ENCODE measurements at places on chromosomes 11 and 22.

- DNase-seq = peak; percentile 7
These were observed 2.4 kb upstream of the SIDT2 start for GRCh38 chr11:117176186-117176585.

DNA sequence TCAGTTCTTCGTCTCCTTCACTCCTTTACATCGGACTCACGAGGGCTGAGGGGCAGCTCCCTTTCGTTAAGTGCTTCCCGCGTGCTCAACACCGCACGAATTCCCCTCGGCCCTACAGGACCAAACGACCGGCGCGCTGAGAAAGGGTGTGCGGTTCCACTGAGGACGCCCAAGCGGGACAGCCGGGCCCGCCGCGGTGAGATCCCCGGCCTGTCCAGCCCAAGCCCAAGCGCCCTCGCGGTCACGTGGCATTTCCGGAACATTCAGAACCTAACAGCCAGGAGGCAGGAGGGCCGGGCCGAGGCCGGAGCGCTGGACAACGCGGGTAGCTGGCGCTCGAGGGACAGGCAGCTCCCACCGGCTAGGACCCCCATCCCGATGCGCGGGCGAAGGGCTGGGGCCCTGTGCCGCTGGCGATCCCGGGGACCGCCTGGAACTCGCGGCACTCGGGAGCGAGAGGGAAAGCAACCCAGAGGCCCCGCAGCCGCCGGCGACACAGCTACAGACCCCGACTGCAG is 737 bp upstream of the STIP1 start:
- peak; percentile 92 for DNase-seq

DNA sequence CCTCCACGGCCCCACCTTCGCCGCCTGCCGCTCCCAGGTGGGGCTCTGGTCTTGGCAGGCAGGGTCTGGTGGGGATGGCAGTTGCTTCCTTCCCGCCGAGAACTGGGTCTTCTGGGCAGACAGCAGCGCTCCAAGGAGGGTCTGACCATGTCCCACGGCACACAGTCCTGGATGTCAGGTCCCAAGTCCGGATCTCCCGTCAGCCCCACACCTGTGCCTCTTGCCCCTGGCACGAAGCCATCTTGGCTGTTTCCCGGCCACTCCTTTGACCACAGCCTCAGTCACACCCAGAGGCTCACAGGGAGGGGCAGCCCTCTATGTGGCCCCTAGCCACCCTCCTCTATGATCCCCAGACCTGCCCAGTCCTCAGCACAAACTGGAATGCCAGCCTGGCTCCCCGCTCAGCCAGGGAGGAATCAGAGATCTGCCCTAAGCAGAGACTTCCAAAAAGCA is 14.3 kb downstream of the MUC5B start:
- no peak for DNase-seq

GRCh38 chr11:78244546-78245255 is 56.0 kb downstream of the USP35 start:
- DNase-seq = no peak

DNA sequence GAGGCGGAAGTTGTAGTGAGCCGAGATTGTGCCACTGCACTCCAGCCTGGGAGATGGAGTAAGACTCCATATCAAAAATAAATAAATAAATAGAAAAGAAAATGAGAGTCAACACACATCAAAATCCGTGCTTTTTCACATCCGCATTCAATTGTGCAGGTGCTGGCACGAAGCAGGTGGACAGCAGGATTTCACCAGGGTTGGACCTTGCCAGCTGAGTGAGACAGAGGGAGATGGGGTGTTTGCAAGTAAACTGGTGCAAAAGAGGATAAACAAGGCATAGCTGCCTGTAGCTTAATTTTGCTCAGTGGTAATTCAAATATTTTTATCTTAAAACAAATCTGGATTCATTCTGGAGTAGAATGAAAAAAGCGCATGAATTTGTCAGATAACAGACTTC is 23.3 kb upstream of the DNAL4 start:
- DNase-seq = no peak

GRCh38 chr11:203945-204586 is 3.1 kb downstream of the BET1L start:
- DNase-seq = no peak

DNA sequence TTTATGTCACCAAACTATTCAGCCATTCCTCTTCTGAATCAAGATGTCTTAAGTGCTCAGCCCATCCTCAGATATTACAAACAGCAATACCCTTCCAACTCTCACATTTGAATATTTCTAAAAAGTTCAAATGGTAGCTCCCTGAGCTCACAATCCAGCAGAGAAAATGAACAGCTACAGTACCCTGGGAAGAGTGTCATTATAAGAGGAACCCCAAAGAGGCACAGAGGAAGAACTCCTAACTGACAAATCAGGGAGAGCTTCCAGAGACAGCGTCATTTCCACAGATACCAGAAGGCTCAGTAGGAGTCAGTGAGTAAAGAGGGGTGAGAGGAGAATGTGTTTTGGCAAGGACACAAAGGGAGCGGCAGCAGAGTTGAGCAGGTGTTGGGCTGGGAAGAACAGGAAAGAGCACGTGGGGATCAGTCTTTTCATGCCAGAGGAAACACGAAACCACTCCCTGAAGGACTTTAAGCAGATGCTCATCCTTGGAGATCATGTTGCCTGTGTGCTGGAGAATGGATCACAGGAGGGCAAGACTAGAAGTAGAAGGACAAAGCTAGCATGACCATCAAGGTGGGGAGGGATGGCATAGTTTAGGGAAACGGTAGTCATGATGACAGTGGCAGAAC is 4.3 kb downstream of the CLTCL1 start:
- no peak for DNase-seq

GRCh38 chr11:120611581-120611980 is 100.0 kb downstream of the GRIK4 start:
- DNase-seq = no peak

DNA sequence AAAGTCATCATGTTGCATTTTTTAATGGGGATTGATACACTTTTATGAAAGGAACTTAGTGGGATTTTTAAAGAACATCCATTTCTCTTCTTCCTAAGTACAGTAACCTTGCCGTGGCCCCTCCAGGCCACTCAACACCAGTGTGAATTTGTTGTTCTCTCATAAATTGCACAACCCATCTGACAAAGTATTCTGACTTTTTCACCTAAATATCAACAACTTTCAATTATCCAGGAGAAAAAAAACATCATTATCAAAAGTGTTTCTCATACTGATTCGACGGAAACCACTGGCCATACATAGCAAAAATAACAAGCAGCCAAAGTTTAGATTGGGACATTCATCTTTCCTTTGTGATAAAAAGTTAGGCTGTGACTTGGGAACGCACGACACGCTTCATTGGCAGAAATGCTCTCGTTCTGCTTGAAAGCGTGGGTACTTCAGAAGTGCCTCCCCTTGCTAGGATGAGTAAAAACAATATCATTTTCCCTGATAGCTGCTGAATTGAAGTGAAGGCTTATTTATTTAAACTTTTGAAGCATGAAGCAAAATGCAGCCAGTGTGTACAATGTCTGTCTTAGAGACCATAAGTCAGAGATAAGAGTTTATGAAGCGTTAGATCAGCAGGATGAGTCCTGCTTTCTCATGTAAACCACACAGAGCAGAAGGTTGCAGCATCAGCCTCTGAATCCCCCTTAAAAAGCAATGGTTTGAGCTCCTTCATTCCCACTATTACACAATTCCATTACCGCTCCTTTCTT is 20.6 kb upstream of the EIF3M start:
- DNase-seq = no peak

GRCh38 chr22:23251445-23252093 is 71.3 kb downstream of the BCR start:
- DNase-seq = peak; percentile 63

- DNase-seq = peak; percentile 65
These were observed 61.2 kb downstream of the CLPB start for GRCh38 chr11:72373163-72373562.

DNA sequence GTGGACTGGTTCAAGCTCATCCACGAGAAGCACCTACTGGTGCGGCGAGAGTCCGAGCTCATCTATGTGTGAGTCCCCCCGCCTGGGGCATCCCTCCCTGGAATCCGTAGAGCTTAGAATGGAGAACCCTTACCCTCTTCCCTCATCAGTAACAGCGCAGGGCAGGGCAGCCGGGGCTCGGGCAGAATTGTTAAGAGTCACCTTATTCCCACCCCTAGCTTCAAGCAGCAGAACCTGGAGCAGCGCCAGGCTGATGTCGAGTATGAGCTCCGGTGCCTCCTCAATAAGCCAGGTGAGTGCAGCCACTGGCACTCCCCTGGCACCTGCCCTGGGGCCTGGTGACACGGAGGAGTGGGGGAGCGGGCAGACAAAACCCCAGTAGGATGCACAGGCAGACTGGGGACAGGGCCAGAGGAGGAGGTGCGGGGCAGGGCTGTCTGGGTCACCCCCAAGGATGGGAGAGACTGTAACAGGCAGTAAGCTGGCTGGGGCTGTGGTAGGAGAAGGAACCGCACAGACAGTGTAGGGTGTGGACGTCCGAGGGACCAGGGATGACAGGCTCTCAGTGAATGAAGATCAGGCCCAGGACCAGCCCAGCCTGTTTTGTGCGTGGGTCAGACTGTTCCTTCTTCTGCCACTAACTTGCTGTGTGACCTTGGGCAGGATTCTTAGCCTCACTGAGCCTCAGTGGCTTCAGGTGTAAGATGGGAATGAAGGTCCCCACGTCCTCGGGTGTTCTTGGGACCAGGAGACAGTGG is 20.4 kb downstream of the C22orf23 start:
- no peak for DNase-seq

GRCh38 chr22:24002272-24002671 is 3.0 kb downstream of the GSTT4 start:
- no peak for DNase-seq

GRCh38 chr11:74316772-74317505 is 5.5 kb upstream of the P4HA3 start:
- DNase-seq = no peak

GRCh38 chr11:35223371-35223796 is 84.4 kb downstream of the CD44 start:
- DNase-seq = no peak

DNA sequence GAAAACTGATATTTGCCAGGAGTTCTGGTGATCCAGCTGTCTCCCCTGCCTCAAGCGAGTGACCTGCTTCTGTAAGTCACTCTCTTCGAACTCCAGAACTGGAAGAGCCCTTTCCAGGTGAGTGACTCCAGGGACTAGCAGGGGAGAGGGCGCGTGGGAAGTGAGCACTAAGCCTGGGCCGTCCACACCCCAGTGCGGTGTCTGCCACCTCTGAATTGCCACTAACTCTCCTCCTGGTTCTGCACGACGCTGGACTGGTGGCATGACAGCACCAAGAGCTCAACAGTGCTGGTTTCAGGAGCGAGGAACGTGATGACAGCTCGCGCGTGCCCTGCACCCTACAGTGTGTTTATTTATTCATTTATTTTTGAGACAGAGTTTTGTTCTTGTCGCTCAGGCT is 22.9 kb downstream of the KIAA0930 start:
- no peak for DNase-seq

- DNase-seq = no peak
These were observed 108.4 kb downstream of the FAT3 start for GRCh38 chr11:92332986-92333385.

DNA sequence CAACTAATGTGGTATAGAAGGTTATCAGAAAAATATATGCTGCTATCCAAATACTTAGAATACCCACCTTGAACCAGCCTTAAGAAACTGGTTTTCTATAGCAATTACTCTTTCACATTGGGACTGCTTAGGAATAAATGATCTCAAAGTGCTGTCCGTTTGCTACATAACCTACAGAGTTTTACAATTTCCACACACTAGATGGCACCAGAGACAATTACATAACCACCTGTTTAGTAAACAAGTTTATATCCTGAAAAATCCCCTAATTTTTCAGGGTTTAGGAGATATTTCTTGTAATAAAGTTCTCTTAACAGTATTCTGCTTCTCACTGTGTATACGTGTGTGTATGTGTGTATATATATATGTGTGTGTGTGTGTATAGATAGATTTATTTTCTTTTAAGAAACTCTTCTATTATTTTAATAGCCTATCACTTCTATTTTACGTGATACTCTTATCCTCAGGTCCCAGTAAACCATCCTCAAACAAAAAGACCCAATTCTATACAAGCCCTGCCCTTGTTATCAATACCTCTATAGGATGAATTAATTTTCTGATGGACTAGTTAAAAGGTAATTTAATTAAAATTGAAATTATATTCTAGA is 6.7 kb upstream of the OR5I1 start:
- no peak for DNase-seq

DNA sequence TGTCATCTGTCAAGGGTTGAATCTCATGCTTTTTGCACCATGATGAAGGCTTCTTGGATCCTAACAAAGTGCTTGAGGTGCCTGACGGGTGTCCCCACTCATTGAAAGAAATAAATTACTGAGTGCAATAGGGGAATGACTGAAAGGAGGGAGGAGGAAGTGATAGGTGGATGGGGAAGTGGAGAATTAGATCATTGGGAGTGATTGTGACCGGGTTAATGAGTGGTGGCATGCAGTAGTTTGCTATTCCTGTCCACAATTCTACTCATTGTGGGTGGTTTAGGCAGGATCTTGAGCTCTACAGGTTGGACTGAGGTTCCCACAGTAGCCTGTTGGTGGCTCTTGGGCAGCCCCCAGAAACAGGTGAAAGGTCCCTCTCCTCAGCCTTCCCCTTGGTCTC is 44.3 kb downstream of the THAP12 start:
- no peak for DNase-seq

DNA sequence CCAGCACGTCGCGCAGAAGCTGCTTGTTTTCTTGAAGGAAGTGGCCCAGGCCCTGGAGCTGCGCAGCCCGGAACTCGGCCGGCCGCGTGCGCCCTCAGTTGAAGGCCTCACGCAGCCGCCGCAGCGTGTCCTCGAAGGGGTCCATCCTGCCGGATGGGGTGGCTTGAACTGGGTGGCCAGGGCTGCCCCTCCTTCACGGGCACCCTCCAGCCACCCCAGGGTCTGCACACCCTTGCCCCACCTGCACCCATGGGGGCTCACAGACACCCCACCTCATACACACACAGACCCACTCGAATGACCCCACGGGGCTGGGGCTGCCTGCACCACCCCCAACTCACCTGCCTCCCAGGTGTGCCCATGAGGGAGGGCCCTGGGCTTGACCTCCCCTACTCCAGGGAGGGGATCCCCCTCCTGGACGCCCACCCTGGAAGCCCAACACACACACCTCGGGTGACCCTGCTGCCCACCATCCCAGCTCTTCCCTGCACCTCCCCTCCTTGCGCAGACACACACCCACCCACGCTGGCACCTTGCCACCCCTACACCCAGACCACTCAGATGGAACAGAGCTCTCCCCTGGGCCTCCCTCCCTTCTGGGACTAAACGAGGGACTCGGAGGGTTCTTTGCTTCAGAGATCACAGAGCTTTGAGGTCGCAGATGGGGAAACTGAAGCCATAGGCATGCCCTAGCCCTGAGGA is 6.8 kb downstream of the ALDH3B2 start:
- DNase-seq = no peak

- no peak for DNase-seq
These were observed 7.2 kb downstream of the MICAL2 start for GRCh38 chr11:12117611-12118010.

GRCh38 chr11:120622189-120622875 is 110.8 kb downstream of the GRIK4 start:
- no peak for DNase-seq

GRCh38 chr11:70650075-70650909 is 252.0 kb downstream of the CTTN start:
- peak; percentile 74 for DNase-seq

GRCh38 chr22:44741929-44742328 is 10.4 kb upstream of the ARHGAP8 start:
- no peak for DNase-seq

GRCh38 chr11:105111145-105111944 is 28.2 kb downstream of the CARD18 start:
- no peak for DNase-seq

- no peak for DNase-seq
These were observed 27.0 kb downstream of the KCNJ1 start for GRCh38 chr11:128840137-128840536.

GRCh38 chr11:57438345-57439285 is 11.7 kb upstream of the SLC43A3 start:
- no peak for DNase-seq

GRCh38 chr11:68128682-68129327 is 7.6 kb upstream of the CHKA start:
- peak; percentile 98 for DNase-seq

Measured in adrenal gland (tissue), 19 donors.